Stimulated activated CD4-positive, alpha-beta T cell treated with anti-CD3 and anti-CD28 coated beads, Interleukin-12 subunit alpha, Interleukin-12 subunit beta, amount 100 ng/mL, for 48 hours (primary cell): ENCODE measurements at places on chromosomes 16 and 17.

- DNase-seq: no peak
Observed at GRCh38 chr17:71633391-71633849, 487.4 kb upstream of the SOX9 start.

DNA sequence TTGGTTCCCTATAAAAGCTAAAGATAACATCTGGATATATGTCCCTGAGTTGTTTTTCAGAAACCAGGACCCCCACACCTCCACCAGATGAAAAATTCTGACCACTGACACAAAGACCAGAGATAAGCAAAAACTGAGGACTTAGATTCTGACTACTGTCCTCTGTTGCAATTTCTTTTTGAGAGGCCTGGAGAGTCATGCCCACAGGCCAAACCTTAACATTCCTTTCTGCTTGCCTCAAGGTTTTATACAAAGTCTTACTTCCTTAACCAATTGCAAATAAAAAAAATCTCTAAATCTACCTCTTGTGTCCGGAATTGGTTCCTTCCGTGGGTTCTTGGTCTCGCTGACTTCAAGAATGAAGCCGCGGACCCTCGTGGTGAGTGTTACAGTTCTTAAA lies 228.5 kb downstream of the ABCC12 start:
- no peak for DNase-seq

DNA sequence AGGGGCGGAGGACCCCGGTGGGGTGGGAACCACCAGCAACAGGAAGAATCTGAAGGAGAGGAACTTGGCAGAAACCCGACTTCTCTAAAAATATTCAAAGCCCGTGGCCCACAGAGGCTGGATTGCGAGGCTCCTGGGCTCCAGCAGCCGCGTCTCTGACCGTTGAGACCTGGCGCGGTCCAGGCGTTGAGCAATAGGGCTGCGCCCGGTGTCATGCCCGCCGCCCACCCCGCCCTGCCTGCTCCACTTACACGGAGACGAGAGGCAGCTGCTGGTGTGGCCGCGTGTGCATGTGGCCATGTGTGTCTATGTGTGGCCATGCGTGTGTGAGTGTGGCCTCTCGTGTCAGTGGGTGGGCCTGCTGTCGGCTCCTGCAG lies 83.6 kb downstream of the IRF8 start:
- no peak for DNase-seq

DNA sequence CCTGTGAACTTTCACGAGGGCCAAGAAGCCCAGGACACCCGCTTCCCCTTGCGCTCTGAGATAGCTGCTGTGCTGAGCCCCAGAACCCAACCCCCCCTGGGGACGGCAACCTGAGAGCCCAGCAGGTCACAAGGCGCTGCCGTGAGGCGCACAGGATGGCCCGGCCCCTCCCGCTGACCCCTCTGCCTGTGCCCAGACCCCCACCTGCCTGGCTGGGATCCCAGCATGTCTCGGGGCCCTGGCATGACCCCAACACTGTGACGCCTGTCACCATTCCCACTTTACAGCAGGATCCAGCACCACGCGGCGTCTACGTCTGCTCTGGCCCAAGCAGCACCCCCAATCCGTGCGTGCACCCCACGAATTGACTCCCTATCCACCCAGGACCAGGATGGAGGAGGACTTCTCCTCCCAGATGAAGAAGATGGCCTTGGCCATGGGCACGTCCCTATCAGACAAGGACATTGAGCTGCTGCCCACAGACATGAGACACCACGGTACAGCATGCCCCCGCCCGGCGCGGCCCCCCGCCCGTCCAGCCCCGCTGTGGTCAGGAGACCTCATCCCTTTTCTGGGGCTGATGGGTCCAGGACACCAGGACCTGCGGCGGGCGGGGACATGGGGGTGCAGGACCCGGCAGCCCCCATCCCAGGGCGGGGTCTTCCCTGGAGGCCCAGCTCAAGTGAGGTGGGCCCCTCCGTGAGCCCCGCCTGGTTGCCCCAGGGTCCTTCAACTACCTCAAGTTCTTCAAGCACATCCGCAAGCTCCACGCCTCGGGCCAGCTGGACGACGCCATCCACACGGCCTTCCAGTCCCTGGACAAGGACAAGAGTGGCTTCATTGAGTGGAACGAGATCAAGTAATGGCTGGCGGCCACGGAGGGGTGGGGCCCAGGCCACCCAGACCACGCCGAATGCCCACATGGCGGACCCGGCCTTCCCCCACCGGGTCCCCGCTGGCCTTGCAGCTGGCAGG lies 15.1 kb upstream of the AATK start:
- DNase-seq: no peak

DNA sequence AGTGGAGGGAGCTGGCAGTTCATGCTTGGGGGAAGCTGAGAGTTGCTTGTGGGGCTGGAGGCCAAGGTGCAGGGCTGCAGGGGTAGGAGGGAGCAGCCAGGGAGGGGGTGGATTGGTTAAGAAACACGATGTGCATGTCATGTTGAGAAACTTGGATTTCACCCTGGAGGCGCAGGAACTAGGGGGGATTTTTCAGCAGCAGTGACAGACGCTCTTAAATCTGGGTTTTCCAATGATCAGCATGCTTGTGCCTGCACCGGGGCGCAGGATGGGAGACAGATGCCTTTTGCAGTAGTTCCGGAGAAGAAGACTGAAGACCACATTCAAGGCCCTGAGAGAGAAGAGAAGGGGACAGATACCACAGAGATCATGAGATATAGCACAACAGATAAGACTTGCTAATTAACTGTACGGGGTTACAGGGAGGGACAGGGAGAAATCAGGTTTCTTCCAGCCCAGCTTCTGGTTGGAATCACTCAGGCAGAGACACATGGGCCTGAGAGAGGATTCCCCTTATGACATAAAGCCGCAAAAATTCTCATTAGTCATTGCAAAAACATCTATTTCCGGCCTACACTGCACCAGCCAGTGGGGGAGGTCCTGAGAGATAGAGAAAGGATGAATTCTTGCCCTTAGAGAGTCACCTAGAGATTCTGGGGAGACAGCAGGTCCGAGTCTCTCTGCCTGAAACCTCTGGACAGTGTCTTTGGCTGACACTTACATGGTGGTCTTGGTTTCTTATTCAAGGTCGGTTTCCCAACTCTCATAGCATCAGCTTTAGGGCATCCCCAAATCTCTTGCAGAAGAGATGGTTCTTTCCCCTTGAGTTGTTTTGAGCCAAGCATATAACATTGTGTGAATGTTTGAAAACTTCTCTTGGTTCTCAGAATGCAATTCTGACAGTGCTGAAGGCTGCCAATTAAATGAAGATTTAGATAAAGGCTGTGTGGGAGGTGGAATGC lies 27.1 kb downstream of the CDH13 start:
- DNase-seq: peak; percentile 28

DNA sequence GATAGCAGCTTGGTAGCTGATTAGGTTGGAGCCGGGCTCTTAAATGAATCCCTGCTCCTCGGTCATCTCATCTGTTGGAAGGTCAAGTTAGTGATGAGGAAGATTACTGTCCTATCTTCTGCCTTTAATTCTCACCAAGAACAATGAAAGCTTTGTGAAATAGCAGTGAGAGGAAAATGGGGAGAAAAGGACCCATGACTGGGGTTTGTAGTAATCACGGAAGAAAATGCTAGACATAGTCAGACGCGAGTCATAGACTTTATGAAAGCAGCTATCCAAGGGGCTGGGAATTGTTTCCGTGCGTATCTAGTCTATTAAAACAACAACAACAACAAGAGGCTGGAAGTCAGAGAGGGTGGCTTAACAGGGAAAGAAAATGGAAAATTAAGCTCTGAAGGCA lies 18.3 kb downstream of the PIK3R5 start:
- no peak for DNase-seq

DNA sequence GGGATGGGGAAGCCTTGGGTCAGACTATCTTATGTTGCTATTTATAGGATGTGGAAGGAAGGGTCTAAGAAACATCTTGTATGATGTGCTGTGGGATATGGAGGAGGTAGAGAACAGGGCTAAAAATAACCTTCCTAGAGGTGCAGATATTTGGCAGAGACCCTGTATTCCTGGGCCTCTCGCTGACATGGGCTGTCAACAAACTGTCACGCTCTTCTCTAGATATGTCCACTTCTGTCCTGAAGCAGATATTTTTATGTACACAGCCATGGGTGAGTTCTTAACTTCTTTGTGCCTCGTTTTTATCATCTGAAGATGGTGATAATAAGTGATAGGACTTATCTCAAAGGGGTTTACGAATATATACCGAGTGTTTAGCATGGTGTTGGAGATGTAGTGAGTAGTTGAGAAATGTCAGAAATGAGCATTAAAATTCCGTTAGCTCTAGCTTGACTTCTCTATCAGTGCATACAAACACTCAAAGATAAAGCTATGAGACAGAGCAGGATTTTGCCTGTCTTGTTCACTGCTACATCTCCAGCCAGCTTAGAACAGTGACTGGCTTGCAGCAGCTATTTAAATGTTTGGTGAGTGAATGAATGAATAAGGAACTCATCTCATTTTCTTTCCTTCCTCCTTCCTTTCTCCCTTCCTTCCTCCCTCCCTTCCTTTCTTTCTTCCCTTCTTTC lies 2.9 kb upstream of the AQP8 start:
- no peak for DNase-seq

- no peak for DNase-seq
Observed at GRCh38 chr17:35934760-35935159, 4.2 kb upstream of the RDM1 start.

DNA sequence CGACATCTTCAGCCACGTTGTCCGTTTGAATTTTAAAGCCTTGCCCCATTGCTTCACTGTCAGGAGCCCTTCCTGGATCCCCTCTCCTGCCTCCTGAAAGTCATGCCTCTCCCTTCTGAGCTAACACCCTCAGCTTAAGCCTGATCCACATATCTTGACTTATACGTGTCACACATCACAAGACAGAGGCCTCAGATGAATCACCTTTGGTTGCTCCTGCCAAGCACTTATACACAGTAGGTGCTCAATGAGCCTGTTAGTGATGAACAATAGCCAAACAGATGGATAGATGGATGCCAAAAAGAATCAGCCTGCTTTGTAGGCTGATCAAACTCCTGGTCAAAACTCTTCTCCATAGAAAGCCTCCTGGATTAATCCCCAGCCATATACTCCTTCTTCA lies 31.8 kb downstream of the PITPNM3 start:
- no peak for DNase-seq

DNA sequence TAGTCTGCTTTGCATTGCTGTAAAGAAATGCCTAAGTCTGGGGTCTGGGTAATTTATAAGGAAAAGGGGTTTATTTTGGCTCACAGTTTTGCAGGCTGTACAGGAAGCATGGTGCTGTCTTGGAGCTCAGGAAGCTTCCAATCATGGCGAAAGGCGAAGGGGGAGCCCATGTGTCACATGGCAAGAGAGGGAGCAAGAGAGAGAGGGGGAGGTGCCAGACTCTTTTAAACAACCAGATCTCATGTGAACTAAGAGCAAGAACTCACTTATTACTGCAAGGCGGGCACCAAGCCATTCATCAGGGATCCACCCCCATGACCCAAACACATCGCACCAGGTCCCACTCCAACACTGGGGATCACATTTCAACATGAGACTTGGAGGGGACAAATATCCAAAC lies 148.2 kb upstream of the HS3ST2 start:
- no peak for DNase-seq

GRCh38 chr16:73505577-73505976 lies 457.6 kb upstream of the ZFHX3 start:
- DNase-seq: no peak

DNA sequence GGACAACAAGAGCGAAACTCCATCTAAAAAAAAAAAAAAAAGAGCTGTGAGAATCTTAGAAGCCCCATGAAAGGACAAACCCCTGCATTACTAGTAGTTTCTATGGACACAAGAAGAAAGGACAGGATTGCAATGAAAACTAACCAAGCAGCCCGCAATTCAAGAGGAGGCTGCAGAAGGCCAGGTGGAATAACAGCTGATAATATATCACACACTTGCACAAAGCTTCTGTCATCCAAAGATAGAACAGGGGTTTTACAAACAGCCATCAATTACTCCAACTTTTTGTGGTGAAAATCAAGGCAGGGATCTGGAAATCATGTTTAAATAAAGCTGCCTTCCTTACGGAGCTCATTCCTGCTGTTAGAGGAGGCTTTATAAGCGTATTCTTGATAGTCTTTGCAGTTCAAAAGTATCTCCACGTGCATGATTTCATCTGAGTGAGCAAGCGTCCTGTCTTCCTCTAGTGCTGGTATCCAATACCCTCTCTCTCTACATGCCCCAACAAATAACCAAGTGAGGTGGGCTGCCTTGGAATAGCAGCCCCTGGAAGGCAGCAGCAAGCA lies 23.1 kb upstream of the TMEM94 start:
- no peak for DNase-seq

DNA sequence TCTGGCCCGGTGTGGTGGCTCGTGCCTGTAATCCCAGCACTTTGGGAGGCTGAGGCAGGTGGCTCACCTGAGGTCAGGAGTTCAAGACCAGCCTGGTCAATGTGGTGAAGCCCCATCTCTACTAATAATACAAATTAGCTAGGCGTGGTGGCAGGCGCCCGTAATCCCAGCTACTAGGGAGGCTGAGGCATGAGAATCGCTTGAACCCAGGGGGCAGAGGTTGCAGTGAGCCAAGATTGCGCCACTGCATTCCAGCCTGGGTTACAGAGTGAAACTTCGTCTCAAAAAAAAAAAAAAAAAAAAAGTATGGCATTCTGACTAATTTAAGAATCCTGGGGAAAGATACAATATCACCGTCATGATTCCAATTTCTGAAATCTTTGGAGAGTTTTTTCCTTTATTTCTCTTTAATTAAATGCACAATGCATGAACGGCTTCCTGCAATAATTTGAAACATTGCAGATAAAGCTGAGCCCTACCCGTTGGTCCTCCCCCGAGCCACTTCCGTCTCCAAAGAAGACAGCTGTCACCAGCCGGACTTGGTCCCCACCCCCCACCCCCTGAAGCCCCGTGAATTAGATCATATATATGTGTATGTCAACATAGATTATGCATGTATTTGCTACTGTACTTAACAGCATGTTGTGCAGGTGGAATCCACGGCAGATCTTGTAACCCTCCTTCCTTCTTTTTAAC lies 142.6 kb upstream of the PLCG2 start:
- DNase-seq: no peak
